ENCODE measurements at places on chromosomes 1 and 21.

DNA sequence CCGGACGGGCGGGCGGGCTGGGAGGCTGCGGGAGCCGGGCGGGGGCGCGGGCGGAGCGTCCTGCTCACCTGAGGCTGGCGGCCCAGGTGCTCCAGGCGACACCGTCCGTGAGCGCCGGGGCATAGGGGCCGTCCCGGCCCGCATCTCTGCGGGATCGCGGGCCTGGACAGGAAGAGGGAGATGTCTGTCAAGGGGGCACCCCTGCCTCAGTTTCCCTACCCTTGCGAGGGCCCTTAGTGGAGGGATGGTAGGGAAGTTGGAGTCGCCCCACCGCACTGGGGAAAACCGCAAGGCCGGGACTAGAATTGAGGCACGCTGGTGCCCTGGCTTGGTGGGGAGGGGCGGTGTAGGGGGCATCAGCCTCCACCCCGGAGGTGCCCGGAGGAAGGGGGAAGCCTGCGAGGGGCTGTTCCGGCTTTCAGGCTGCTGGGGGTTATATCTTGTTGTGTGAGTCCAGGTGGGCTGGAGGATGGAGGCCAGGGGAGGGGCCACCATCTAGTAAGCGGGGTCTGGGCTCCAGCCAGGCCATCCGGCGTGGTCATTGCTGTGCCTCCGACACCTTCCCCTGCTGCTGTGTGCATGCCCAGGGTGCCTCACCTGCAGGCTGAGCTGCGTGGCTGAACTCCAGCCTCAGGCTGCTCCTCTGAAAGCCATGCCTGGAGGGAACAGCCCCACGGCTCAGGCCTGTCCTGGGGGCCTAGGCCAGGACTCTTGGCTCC is 580 bp downstream of the VWA1 start:
- DNase-seq, result no peak

- peak; percentile 24 for DNase-seq
Measured at GRCh38 chr1:228452194-228453021, 34.8 kb upstream of the RNF187 start.

DNA sequence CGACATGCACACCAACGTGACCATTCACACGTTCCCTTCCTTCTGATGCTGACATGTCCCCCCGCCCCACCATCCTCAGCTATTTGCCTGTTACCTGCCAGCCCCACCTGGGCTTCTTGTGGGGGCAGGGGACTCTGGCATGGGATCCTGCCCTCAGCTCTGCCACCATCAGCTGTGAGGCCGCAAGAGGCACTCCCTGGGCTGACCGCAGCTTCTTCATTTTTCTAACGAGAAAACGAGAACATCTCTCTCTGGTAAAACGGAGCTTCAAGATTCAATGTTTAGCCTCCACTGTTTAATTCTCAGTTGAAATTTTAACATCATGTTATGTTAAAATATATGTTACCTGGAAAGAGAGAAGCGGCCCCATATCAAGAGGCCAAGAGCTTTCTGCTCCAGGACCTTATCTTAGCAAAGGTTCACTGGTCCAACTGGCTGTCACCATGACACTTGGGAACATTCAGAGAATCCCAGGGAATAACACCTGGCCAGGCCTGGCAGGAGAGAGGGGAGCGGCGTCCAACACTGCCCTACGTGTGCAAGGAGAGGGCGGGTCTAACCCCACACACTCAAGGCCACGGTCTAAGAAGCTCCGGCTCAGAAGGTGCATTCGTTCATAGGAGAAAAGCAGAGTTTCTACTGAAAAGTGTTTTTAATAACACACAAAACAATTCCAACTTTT is 51.3 kb downstream of the HLCS start:
- DNase-seq, result no peak

DNA sequence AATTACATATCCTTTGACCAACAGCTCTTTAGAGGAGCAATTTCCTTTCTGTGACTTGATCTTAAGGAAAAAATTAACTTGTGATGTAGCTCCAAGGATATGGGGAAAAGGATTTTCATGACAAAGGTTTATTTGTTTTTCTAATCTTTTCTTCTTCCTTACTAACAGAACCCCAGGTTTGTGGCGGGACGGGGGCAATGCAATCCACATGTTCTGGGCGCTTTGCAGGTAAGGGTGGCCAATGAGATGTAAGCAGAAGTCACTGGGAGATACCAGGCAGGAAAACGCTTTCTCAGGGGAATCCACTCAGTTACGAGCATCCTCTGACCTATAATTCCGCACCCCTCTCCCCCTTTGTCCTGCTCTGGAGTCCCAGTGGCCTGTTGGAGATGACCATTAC is 122.0 kb downstream of the MRPS6 start:
- DNase-seq, result no peak

- no peak for DNase-seq
Measured at GRCh38 chr1:171922999-171923398, 81.7 kb downstream of the DNM3 start.

DNA sequence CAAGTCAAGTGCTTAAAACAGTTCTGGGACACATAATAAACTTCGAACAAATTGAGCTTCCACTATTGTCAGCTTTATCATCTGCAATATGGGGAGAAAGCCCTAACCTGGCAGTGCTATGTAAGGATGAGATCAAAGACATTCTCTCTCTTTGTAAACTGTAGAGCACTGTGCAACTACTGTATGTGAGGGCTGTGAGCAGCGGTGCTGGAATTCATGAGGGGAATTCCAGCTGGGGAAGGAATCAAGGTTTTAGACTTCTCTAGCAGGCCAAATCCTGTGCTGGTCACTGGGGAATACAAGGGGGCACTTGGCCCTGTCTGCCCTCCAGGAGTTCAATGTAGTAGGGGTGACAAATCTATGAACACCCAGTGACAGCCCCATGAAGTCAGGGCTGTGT is 9.3 kb downstream of the FAM151A start:
- no peak for DNase-seq

DNA sequence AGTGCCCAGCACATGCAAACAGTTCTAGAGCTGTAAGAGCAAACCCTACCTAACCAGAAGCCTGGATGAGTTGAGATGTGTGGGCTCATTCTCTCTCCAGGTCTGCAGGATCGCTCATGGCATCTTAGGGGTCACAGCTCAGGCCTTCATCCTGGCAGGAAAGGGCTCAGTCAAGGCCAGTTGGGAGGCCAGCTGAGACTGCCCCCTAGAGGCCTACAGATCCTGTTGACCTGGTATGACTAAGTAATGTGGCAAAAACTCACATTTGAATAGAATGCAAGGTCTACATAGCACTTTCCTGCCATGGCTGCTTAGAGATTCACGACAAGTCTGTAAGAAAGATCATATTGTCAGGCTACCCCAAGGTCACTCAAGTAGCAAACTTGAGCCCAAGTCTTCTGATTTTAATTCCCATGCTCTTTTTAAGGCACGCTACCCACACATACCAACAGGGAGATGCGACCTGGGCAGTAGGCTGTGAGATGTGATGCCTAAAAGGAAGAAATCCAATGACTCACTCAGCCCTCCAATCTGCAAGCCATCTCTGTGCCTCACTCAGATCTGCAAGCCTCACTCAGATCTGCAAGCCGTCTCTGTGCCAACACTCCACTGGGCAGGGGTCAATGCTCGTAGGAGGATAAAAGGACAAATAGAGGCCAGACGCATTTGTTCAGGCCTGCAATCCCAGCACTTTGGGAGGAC is 5.1 kb upstream of the CAPN8 start:
- DNase-seq, result peak; percentile 56

Measured in NB4 (cell line).